GM13977 (cell line): ENCODE measurements at places on chromosomes 7 and 10.

- peak; percentile 43 for DNase-seq
Measured at GRCh38 chr7:98024075-98024474, 34.1 kb upstream of the OCM2 start.

GRCh38 chr7:12796397-12797127, 109.1 kb downstream of the ARL4A start:
- no peak for DNase-seq

DNA sequence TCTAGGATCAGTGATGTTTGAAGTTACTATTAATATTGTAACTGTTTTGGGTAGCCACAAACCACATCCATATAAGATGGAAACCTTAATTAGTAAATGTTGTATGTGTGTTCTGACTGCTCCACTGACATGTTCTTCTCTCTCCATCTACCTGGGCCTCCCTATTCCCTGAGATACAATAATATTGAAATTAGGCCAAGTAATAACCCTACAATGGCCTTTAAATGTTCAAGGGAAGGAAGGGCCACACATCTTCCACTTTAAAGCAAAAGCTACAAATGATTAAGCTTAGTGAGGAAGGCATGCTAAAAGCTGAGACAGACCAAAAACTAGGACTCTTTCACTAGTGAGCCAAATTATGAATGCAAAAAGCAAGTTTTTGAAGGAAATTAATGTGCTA, 176.4 kb upstream of the ANK3 start:
- no peak for DNase-seq

- no peak for DNase-seq
Measured at GRCh38 chr7:101245147-101245668, 327 bp upstream of the FIS1 start.

- no peak for DNase-seq
Measured at GRCh38 chr10:47337310-47337709, 10.9 kb upstream of the RBP3 start.
